Fibroblast of villous mesenchyme (primary cell): ENCODE measurements at places on chromosomes 1 and 21.
A peak's percentile ranks its signal among the peaks of the same experiment; 100 is the strongest.

DNA sequence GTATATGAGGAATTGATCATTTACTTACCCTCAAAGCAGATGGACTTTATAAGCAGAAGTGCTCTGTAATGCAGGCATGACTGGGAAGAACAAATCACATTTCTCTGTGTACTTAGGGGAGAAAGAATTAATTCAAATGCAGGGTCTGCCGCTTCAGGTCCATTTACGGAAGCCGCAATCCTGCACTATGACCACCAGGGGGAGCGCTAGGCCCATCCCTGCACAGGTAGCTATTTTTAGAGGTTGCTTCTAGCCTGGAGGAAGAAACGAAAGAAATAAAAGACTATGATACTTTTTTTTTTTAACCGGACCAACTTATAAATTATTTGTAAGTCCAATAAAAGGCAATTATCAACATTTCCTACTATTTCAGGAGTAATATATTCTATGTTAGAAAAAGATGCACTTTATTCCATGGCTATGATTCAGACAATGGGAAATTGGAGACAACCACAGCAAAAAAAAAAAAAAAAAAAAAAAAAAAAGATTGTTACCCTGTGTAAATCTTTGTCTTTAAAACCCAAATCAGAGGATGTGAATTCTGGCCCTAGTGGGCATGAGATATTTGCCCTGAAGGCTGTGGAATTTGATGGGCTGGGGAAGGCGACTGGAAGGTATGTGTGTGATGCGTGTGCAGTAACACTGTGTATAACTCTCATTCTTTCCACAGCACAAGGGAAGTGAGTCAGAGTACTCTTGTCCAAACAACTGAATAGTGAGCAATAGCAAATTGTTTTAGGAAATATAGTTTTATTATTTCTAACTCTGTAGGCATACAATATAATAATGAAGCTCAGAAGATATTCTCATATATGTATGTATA is 12.9 kb upstream of the FYB2 start:
- DNase-seq, result peak; percentile 72

GRCh38 chr1:2494323-2494693 is 18.2 kb downstream of the PLCH2 start:
- DNase-seq, result peak; percentile 98

DNA sequence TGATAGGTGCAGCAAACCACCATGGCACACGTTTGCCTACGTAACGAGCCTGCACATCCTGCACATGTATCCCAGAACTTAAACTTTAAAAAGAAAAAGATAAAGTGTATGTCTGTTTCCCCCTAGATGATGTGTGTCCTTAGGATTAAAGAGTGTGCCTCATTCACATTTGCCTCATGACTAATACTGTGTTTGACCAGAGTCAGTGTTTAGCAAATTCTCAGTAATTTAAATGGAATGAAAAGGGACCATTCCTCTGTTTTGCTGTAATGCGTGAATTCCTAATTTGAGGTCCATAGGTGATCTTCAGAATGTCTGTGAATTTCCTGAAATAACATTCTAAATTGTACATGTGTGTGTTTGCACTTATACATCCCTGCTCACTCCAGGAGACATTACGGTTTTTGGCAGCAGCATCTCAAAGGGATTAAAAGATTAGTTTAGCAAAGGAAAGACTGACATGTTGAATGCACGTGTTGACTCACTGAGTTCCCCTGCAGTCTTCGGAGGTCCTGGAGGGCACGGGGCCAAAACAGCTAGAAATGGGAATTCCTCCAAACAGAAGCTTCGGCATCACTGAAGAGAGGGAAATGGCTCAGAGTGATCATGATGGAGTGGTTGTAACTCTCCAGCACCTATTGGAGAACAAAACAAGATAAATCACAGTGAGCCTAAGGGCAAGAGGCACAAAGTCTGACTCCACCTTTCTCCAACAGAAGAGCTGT is 19.1 kb upstream of the SLC35F3 start:
- no peak for DNase-seq

DNA sequence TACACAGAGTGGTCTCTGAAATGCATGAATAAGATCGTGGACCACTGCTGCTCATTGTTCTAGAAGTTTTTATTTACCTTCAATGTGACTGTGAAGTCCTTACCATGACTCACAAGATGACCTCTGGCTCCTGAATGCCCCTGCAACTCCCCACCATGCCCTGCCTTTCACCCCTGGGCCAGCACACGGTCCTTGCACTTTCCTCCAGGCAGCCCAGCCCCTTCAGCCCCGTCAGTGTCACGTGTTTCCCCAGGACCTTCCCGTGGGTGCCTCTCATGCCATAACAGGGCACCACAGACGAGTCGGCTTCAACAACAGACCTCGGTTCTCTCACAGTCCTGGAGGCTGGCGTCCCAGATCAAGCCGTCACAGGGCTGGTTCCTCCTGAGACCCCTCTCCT is 62.1 kb downstream of the B3GALT5 start:
- no peak for DNase-seq

DNA sequence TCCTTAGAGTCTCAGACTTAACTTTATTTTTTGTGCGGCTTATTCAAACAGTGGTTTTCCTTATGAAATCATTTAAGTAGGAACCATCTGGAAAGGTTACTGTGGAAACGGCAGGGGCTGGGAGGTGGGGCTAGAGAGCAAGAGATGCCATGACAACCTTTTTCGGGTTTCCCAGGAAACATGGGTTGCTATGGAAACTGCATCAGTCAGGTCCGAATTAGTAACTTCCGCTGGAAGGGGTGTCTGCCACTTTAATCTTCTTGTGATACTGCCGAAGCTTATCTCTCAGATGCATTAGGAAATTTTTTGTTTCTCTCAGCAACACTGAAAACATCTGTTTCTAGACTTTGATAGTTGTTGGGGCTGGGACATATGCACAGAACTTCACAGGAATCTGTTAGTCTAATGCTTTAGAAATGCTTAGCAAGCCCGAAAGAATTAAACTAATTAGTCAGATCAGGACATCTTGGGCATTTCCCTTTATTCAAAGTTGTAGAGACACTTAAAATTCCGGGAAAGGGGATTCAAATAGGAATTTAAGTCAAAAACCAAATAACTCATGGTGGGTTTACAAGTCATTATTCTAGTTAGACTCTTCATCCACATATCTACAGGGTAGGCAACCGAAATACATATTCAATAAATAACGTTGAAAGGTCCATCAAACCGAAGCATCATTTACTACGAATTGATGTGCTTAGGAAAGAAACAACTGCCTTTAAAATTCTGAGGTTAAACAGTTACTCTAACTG is 2.6 kb downstream of the KCNA3 start:
- peak; percentile 4 for DNase-seq

GRCh38 chr21:38955495-38955894 is 149.8 kb downstream of the ETS2 start:
- DNase-seq, result peak; percentile 51

DNA sequence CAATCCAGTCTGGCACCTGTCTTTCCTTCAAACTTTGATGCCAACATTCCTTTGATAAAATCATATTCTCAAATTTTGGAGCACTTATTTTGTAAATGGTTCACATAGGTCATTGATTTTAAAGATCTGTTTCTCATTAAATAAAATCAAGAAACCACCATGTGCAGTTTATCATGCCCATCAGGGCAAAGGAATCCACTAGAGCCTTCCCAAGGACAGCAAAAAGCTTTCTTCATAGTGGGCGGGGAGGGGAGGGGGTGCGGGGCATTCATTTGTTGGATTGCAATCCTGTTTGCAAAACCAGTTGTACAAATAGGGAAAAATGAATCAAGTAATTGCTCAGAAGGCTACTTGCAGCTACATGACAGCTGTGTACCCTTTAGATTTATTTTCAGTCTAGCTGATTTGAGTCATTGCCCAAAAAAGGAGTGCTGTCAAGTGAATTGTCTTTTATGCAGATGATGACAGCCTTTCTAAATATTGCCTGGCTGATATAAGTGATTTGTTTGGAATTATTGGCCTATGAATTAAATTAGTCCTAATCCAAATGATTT is 23.0 kb downstream of the LRRC8B start:
- no peak for DNase-seq

GRCh38 chr1:11229203-11229602 is 33.1 kb downstream of the MTOR start:
- no peak for DNase-seq

- no peak for DNase-seq
Observed at GRCh38 chr1:220705782-220706181, 15.6 kb downstream of the C1orf115 start.

DNA sequence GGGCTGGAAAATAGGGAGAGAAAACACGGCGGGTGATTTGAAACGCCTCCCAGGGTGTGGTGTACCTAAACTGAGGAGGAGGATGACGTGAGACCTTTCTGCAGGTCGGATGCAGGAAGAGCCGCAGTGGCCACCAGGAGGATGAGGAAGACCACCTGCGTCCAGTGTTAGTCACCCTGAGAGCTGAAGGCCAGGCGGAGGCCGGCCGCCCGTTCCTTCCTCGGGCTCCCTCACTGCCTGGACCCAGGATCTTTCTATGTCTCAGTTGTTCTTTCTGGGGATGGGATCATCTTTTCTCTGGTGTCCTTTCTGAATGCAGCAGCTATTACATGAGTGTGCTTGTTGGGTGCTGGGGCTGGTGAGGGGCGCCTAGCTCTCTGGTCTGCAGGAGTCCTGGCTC is 74.7 kb upstream of the COL6A1 start:
- DNase-seq, result no peak

GRCh38 chr1:42057800-42058199 is 95.4 kb upstream of the GUCA2B start:
- DNase-seq, result no peak

DNA sequence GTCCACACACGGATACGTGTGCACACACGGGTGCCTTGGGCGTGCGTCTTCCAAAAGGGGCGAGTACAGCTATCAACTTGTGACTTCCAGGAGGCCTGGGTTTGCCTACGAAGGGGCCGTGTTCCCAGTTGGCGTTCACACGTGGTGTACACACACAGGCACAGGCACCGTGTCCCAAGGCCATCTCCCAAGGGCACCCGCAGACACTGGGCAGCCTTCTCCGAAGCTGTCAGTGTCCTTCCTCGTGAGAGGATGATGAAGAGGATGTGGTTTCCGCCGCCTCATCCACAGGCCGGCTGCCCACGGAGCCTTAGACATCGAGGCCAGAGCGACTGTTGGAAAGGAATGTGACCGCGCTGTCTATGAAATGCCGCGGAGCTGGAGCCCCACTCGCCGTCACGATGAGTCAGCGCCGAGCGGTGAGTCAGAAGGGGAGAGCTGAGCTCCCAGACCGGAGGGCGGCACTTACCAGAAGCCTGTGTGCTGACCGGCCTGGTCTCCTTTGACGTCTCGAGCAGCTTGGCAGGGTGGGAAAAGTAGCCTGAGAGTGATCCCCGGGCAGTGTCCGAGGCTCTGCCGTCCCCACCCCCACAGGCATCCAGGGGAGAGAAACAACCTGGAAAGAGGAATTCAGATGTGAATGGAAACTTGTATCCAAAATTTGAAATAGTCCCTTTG is 141.4 kb upstream of the ARHGEF16 start:
- DNase-seq, result peak; percentile 98

DNA sequence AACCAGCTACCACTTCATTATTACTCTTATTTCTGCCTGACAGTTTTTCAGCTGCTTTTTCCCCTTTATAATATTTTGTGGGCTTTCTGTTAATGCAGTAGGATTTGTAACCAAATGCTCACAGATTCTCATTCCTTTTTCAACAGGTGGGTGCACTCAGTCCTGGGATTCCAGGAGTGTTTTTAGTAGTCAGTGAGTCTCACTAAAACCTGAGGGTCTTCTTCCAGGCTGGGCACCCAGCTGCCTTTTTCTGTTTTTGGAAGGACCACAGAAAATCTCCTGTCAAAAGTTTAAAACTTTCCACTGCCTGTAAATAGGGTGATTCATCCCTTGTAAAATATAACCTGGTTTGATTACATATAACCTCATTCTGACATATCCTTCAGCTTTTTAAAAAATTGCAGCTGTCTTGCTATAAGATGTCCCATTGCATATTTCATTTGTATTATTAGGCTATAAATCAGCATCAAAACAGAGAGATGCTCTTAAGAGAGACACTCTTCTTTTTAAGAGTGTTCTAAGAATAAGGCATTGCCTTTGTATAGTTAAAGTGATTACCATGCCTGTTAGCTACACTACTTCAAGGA is 16.8 kb upstream of the CEP350 start:
- DNase-seq, result peak; percentile 59

DNA sequence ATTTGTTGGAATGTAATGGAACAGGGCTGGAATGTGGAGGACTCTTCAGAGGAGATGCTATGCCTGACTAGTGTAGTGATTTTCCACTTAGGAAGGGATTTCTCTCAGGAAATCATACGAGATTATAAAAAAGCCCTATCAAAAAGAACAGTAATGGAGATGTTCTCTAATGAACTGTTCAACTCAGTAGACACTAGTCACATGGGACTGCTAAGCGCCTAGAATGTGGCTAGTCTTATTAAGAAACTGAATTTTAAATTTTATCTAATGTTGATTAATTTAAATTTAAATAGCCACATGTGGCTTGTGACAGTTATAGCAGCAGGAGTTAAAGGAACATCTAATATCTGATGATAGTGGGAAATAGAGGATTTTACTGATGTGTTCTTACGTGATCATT is 94.0 kb downstream of the SLC35F3 start:
- DNase-seq, result no peak

- no peak for DNase-seq
Observed at GRCh38 chr1:187477103-187477502, 648.4 kb downstream of the PLA2G4A start.

- peak; percentile 40 for DNase-seq
Observed at GRCh38 chr1:231335663-231336602, 1.7 kb downstream of the EXOC8 start.

GRCh38 chr1:109198745-109199144 is 15.0 kb upstream of the SARS1 start:
- DNase-seq, result no peak

- DNase-seq, result no peak
Observed at GRCh38 chr1:225811622-225812487, 1.9 kb downstream of the EPHX1 start.

GRCh38 chr1:63915121-63915520 is 141.3 kb downstream of the ROR1 start:
- DNase-seq, result peak; percentile 48

DNA sequence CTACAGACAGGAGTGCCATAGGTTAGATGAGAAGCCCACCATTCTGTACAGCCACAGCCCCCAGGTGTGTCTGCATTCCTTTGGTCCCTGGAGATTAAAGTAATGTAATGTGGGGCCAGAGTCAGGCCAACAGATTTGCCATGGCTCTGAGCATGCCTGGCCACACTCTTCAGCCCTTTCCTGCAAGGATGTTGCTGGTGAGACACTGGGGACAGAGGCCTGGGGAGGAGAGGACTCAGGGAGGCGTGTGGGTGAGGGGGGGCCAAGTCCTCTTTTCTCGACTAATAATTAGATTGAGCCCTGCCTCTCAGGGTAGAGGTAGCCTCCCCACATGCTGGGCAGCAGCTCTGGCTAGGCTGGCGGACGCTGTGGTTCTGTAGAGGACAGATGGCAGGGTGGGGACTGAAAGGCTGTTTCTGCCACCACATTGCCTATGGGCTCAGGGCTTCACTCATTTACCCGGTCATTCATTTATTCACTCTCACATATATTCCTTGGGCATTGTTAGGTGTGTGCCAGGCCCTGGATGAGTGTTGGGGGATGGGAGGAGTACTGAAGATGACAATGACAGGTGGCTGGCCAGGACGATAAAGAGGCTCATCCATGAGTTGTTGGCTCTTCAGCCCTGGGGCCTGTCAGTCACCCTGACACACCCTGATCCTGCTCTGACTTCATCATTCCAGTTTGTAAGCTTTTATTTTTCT is 7.1 kb upstream of the PRCC start:
- DNase-seq, result no peak

GRCh38 chr1:177181631-177182291 is 11.0 kb downstream of the BRINP2 start:
- peak; percentile 42 for DNase-seq
